Endothelial cell of coronary artery (primary cell): ENCODE measurements at places on chromosomes 3 and 15. TPM values are rescaled to one million over a fixed set of nuclear protein-coding genes. Genes with fewer than 3 reads are reported as not detected.

TMEM40 gene
- total RNA-seq: not detected in 2 replicates

SLCO3A1 gene
- total RNA-seq: 0.94 and 1.6 TPM in 2 replicates

ARPP19 gene
- 104 and 106 TPM in 2 replicates for total RNA-seq

GP9 gene
- total RNA-seq: not detected in 2 replicates

RYK gene
- 70.9 and 95.1 TPM in 2 replicates for total RNA-seq

EFCC1 gene
- total RNA-seq: 0.18 and 0.19 TPM in 2 replicates

ZNF660 gene
- total RNA-seq: 0.63 and 1.8 TPM in 2 replicates

ANAPC13 gene
- 30.3 and 43.5 TPM in 2 replicates for total RNA-seq

XXYLT1 gene
- total RNA-seq: 34.1 and 35.3 TPM in 2 replicates

ATP13A5 gene
- not detected in 2 replicates for total RNA-seq

ATP13A4 gene
- 0.09 TPM in 2 replicates for total RNA-seq

ARL8B gene
- 45.0 and 47.2 TPM in 2 replicates for total RNA-seq

ATRIP gene
- total RNA-seq: 6.6 and 7.6 TPM in 2 replicates

IREB2 gene
- 29.9 and 39.0 TPM in 2 replicates for total RNA-seq

P2RY12 gene
- not detected in 2 replicates for total RNA-seq

CATSPER2 gene
- total RNA-seq: 1.1 and 1.6 TPM in 2 replicates

HRG gene
- total RNA-seq: not detected in 2 replicates

CCDC54 gene
- not detected in 2 replicates for total RNA-seq

GOLGA8T gene
- 0.09 TPM in 1 of 2 replicates, not detected in the other for total RNA-seq

BTLA gene
- total RNA-seq: not detected in 2 replicates

IL17RC gene
- 12.1 and 14.7 TPM in 2 replicates for total RNA-seq

SNTN gene
- total RNA-seq: not detected in 2 replicates

SHQ1 gene
- 19.8 and 19.9 TPM in 2 replicates for total RNA-seq

GASK1A gene
- total RNA-seq: 0.38 TPM in 1 of 2 replicates, not detected in the other

HGD gene
- total RNA-seq: 0.27 TPM in 1 of 2 replicates, not detected in the other

LRRIQ4 gene
- total RNA-seq: not detected in 2 replicates

TNFAIP8L3 gene
- 15.8 and 29.9 TPM in 2 replicates for total RNA-seq

STRC gene
- total RNA-seq: not detected in 2 replicates

SLC51A gene
- total RNA-seq: not detected in 2 replicates

TRPM1 gene
- total RNA-seq: 0.19 and 0.27 TPM in 2 replicates

MINAR1 gene
- 0.54 and 0.56 TPM in 2 replicates for total RNA-seq

NAA50 gene
- 120 and 171 TPM in 2 replicates for total RNA-seq

SH3BP5 gene
- total RNA-seq: 98.2 and 99.6 TPM in 2 replicates

ZNF80 gene
- total RNA-seq: not detected in 2 replicates

LEKR1 gene
- total RNA-seq: 0.09 and 0.19 TPM in 2 replicates

GPR171 gene
- total RNA-seq: not detected in 2 replicates

TMIE gene
- 0.19 TPM in 1 of 2 replicates, not detected in the other for total RNA-seq

IDH2 gene
- 65.2 and 91.8 TPM in 2 replicates for total RNA-seq

CHRD gene
- 0.09 and 0.28 TPM in 2 replicates for total RNA-seq

PDHB gene
- 55.1 and 62.4 TPM in 2 replicates for total RNA-seq

DPPA4 gene
- total RNA-seq: not detected in 2 replicates

WWTR1 gene
- 70.5 and 90.1 TPM in 2 replicates for total RNA-seq

FGF12 gene
- 0.28 and 1.1 TPM in 2 replicates for total RNA-seq

ZNF774 gene
- total RNA-seq: 0.72 and 1.0 TPM in 2 replicates

ZNF609 gene
- total RNA-seq: 20.2 and 27.8 TPM in 2 replicates

ESYT3 gene
- under 0.01 and 0.09 TPM in 2 replicates for total RNA-seq

GOLGA6B gene
- total RNA-seq: not detected in 2 replicates

KCNMB2 gene
- not detected in 2 replicates for total RNA-seq

OXNAD1 gene
- 11.0 TPM in 2 replicates for total RNA-seq

SERINC4 gene
- not detected in 2 replicates for total RNA-seq

PLA2G4D gene
- not detected in 2 replicates for total RNA-seq
